Midbrain (tissue), 1 donor: ENCODE measurements at places on chromosomes 5 and 9.

DNA sequence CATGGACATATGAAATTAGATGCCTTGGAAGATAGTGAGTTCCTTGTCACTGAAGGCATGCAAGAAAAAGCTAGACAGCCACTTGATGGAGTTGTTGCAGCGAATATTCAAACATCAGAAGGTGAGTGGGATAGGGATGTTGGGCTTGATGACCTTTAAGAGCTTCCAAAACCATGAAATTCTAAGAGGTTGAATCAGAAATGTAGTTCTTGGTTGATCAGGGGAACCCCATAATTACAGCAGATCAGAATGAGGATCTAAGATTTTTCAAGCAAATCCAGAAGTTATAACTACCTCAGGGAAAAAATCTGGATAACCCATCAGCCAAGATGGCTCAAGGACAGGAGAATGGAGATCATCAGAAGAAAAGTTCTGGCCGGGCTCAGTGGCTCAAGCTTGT, 244.3 kb upstream of the NR4A3 start:
- DNase-seq: no peak

GRCh38 chr5:177328545-177329231, 17.0 kb upstream of the MXD3 start:
- DNase-seq: no peak

DNA sequence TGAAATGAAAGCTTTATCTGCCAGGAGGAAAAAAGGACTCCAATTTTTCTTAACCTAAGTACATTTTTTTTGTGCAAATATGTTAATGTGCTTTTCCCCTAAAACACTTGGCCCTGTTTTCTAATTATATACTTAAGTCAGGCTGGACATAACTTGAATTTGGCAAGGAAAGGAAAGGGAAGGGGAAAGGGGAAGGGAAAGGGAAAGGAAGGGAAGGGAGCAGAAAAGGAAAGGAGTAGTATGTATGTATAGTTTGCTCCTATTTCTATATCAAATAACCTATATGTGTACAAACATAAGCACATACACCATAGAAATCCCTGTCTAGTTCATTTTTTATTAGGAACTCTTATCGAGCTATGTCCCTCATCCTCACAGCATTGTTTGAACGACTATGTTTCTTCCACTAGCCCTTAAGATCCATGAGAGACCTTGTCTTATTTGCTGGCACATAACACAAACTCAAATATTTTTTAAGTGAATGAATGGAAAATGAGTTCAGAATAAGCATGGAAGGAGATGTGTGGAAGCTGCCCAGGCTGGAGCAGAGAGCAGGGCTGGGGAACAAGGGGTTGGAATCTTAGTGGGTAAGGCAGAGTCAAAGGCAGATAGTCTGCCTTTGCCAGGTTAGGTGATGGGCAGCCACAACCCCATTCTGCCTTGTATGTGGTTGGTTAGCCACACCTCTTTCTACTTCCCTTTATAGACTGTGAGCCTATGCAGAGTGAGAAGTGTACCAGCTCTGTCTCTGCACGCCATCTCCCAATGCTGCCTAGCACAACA, 70.0 kb downstream of the KLHL3 start:
- no peak for DNase-seq

DNA sequence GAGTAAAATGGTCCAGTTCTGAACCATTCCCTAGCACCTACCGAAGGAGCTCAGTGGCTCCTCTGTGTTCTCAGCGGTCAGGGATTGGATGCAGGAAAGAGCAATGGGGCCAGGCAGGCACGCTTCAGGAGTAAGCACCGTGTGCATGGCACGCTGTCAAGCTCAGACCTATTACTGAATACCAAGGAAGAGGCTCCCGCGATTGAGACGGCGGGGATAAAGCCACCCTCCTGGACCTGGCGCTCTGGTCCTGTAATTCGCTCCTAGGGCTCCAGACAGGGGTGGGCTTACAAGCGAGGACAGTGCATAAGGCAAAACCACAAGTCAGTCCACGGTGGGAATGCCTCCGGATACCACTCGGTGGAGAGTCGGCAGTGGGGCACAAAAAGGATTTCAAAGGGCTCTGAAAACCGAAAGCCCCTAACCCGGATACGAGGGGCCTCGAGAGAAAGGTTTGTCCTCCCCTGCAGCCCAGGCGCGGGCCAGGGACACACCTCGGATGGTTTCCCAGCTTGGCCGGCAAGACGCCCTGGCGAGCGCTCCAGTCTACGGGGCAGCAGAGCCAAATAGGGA, 988 bp downstream of the OXCT1 start:
- DNase-seq: peak; percentile 76

GRCh38 chr5:92695123-92696003, 885.7 kb downstream of the NR2F1-AS1 start:
- no peak for DNase-seq

DNA sequence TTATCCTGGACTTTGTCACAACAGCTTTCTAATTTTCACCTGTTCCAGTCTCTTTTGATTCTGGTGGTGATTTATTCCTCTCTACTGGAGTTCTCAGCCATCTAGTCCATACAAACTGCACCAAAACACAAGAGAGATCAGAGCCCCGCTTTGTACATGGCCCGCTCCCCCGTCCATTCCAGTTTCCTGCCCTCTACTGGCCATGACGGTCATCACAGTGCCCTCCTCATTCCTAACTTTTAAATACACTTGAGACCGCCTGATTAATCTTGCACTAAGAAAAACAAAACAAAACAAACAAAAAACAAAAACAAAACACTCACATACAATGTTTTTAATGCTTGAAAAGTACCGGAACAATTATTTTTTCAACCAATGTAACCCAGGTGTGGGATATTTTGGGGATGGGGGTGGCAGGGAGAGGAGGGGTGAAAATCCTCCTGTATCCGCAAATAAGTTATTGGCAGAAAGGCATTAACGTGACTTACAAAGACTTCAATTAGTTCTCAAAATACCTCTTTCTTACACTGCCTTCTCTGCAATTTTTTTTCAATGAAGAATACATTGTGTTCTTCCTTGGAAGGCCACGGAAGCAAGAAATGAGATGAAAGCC, 84.8 kb upstream of the PAM start:
- DNase-seq: peak; percentile 9

- no peak for DNase-seq
These were observed 126.9 kb upstream of the PDE4D start for GRCh38 chr5:60020457-60020856.

DNA sequence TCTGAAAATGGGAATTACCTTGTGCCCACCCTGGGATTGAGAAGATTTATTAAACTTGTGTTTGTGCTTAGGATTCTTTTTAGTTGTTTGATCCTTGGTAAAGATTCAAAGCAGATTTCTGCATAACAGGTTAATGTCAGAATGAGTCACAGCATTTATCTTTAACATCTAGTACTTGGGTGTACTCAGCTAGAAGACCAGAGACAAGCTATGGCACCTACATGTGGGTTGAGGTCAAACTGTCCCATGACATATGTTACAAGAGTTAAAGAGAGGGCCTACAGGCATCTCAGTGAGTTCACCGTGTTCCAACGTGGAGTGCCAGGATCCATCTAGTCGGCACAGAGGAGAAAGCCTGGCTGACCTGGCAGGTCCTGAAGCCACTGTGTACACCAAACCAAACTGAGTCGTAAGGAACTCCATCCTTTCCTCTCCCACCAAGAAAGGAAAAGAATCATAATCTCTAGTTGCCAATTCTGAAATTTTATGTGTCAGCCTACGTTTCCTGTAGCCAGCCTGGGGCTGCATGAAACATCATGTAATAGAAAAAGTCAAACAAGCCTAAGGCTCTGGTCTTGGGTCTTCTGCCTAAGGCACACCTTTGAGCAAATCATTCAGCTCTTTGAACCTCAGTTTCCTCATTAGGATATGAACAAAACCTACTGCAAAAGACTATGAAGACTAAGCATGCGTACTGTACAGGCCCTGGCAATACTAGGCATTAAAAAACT, 73.7 kb downstream of the RCL1 start:
- DNase-seq: no peak

DNA sequence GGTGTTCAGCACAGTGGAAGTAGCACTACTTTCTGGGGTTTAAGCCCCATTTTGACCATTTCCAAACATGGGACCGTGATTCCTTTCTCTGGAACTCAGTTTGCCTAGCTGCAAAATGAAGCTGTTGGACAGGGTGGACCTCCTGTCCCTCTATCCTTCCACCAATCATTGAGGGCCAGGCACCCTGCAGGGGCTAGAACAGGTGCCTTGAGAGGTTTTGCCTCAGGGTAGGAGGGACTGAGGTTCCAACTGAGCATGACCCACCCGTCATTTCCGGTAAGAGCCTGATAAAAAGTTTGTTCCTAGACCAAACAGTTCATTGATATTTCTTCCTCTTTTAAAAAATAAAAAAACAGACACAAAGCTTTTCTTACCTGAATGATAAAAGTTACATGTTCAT, 116.5 kb downstream of the MVB12B start:
- no peak for DNase-seq

DNA sequence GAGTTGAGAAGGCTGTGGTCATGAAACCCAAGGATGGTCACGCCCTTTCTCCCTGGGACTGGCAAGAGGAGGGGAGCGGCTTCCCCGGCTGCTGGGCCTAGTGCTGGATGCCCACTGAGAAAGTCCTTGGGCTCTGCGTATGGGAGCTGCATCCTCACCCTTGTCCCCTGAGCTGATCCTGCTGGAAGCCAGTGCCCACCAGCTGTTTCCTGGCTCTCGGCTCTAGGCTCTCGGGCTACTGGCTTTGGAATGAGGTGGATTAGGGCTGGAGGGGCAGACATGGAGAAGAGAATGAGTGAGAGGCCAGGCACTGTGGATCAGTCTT, 149.3 kb upstream of the PPP1R26 start:
- no peak for DNase-seq

DNA sequence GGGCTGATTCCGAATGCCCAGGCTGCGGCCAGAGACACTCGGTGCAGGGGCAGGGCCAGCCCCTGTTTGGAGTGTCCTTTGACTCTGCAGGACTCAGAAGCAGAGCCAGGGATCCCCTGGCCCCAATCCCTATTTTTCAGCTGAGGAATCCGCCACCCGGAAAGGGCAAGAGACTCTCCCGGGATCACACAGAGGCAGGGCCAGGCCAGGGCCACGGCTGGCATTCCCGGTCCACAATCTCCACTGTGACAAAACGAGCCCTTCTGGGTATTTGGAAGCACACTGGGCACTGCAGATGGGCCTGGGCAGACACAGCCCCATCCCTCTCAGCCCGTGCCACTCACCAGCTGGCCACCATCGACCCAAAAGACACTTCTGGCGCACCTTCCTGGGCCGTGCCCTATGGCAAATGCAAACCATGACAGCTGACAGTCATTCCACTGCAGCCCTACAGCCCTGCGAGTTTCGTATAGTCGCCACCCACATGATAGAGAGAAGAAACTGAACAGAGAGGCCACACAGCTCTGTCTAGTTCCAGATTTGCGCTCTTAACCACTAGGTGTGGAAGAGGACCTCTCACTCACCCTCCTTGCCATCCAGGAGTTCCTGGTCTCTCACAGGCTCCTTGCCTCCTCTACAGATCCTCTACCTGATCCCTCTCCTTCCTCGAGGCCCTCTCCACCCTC, 13.3 kb downstream of the NR5A1 start:
- no peak for DNase-seq

DNA sequence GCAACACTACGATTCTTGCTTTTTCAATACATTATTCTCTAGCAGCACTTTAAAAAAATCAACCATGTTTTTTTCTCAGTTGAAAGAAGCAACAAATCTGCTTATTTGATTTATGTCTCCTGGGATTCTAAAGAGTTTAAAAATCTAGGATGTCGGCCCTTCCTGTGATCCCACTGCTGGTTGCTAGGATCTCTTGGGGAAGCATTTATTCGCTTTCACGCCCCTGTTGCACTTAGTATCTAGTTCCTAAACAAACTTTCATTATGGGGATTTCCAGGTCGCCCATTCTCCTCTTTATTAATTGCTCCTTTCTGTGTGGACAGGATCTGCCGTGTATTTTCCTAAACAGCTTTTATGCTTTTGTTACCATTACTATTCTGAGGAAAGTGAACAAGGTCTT, 313.5 kb downstream of the AGTPBP1 start:
- DNase-seq: no peak

GRCh38 chr9:77475641-77476473, 172.3 kb downstream of the GNA14 start:
- DNase-seq: no peak

GRCh38 chr9:125920402-125920801, 173.2 kb downstream of the PBX3 start:
- DNase-seq: no peak
